ENCODE measurements at places on chromosomes 5 and 9.

GRCh38 chr5:161030229-161030628 is 178.2 kb upstream of the ATP10B start:
- no peak for DNase-seq

DNA sequence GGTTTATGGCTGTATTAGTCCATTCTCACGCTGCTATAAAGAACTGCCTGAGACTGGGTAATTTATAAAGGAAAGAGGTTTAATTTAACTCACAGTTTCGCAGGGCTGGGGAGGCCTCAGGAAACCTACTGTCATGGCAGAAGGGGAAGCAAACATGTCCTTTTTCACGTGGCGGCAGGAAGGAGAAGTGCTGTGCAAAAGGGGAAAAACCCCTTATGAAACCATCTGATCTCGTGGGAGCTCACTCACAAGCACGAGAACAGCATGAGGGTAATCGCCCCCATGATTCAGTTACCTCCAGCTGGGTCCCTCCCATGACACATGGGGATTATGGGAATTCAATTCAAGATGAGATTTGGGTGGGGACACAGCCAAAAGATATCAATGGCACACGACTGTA is 13.9 kb downstream of the LRRC70 start:
- DNase-seq = no peak

DNA sequence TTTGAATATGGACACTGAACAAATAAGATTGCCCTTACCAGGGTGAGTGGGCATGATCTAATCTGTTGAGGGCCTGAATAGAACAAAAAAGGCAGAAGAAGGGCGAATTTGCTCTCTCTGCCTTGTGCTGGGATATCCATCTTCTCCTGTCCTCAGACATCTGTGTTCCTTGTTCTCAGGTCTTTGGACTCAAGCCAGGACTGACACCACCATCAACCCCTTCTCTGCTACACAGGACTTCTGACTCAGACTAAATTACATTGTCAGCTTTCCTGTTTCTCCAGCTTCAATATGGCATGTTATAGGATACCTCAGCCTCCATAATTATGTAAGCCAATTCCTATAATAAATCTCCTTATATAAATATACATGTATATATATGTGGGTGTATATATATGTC is 40.8 kb upstream of the SLCO6A1 start:
- DNase-seq = no peak

DNA sequence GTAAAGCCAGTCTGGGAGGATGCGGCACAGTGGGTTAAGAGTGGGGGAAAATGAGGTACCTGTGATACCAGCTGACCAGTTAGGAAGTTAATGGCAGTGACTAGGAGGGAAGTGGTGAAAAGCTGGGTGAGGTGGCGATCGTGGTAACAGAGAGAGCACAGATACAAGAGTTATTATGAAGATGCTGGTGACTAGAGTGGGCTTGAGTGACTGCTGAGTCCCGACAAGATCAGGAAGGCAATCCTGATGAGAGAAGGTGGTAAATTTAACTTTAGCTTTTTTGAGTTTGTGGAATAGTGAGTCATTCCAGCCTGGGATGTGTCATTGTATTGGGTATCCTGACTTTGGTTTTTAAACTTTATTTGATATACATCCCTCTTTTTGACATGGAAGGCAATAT is 38.8 kb downstream of the CMYA5 start:
- no peak for DNase-seq

Measured in stimulated activated CD4-positive, alpha-beta T cell treated with anti-CD3 and anti-CD28 coated beads, Interleukin-1b, Interleukin-23, amount 100 ng/mL, for 4 hours (primary cell).